Skeletal muscle tissue (tissue), 5 donors: ENCODE measurements at places on chromosomes 5 and 9. TPM values are rescaled to one million over a fixed set of nuclear protein-coding genes. Genes with fewer than 3 reads are reported as not detected.

Gene LHFPL2
- total RNA-seq, result 54.8 TPM

Gene SLCO4C1
- total RNA-seq, result 1.0 TPM

Gene ANKRD18A
- total RNA-seq, result under 0.01 TPM

Gene RGS14
- total RNA-seq, result 12.5 TPM

Gene SLC6A3
- not detected for total RNA-seq

Gene ENHO
- total RNA-seq, result 4.2 TPM

Gene ALDH7A1
- 29.7 TPM for total RNA-seq

Gene NOXA1
- total RNA-seq, result 0.52 TPM

Gene CAPSL
- not detected for total RNA-seq

Gene CRB2
- total RNA-seq, result under 0.01 TPM
